ENCODE measurements at places on chromosomes 7 and 10.
A peak's percentile ranks its signal among the peaks of the same experiment; 100 is the strongest.

DNA sequence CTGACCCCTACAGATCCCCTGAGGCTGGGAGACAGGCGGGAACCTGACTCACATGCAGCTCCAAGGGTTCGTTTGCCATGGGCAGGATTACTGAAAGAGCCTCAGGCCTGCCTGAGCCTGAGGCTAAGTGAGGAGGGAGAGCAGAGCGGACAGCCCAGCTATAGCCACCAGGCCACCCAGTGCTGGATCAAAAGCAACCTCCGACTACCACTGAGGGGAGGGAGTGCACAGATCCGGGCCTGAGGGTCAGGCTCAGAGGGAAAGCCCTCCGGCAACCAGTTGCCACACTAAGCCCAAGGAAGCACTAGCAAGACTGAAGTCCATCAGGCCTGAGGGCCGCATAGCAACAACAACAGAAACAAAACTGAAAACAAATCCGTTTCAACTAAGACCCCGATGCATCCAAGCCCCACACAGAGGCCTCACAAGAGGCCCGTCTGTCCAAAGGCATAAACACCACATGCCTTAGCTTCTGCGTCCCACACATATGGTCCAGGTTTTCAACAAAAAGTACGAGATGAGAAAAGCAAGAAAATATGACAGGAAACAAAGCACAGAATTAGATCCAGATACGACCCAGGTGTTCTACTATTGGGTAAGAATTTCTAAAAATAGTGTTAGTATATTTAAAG, 92.5 kb upstream of the VIPR2 start:
- no peak for DNase-seq

- DNase-seq = no peak
Observed at GRCh38 chr10:125265579-125265955, 105.2 kb upstream of the CTBP2 start.

- DNase-seq = no peak
Observed at GRCh38 chr10:21280971-21281572, 244.4 kb downstream of the SKIDA1 start.

GRCh38 chr7:29734246-29734731, 72.0 kb upstream of the WIPF3 start:
- no peak for DNase-seq

- DNase-seq = no peak
Observed at GRCh38 chr10:80537736-80538480, at the start of gene SH2D4B. SH2D4B (plus strand) TSS chr10:80537902; CDS start chr10:80538332, 430 bp downstream.

GRCh38 chr10:91797874-91798648, at the start of gene TNKS2:
TNKS2 (plus strand) TSS chr10:91798426; CDS start chr10:91798691, 265 bp downstream.
- peak; percentile 89 for DNase-seq

DNA sequence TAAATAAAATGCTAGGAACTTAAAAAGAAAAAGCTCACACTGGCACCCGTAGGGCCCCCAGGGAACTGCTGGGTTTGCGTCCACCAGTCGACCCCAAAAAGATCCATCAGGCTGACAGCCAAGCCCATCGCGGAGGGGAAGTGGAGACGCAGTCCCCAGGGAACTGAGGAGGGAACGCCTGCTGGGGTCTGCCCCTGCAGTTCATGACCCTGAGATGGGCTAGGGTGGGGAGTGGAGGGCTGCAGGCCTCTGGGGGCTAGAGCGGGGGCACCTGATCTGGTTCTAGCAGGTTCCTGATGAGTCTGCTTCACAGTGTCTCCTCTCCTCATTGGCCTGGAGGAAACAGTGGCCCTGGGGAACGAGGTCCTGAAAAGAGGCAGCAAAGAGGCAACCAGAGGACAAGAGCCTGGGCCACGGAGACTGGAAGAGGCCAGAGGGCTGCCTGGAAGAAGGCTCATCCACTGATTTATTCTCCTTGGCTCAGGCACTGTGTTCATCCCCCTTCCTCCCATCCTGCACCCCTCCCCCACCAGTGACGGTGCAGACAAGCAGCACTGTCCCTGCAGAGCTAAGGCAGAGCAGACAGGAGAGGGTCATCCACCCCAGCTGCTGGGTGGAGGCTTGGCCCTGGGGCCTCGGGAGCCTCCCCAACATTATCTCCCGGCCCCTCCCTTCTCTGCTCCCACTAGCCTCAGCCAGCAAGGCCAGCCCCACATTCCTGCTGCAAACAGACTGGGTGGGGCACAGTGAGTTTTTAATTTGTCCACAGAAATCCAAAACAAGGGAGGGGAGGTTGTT, 24.7 kb upstream of the HSPA12A start:
- no peak for DNase-seq

All from stimulated activated CD8-positive, alpha-beta memory T cell treated with anti-CD3 and anti-CD28 coated beads, Interleukin-15, amount 100 ng/mL, for 4 hours (primary cell).